ENCODE measurements at places on chromosomes 7 and 10.

DNA sequence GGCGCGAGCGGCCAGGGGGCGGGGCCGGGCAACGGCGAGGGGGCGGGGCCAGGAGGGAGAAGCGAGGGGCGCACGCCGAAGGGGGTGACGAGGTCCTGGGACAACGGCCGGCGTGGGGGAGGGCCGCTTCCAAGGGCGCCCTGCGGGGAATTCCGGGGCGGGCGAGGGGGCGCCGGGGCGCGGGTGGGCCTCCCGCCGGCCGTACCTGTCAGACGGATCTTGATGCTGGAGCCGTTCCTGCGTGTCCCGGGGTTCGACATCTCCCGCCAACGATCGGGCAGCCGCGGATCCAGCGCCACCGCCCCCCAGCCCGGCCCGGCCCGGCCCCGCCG, 421 bp downstream of the SMURF1 start:
- no peak for DNase-seq

- no peak for DNase-seq
Observed at GRCh38 chr10:18735711-18736110, 76.5 kb downstream of the ARL5B start.

DNA sequence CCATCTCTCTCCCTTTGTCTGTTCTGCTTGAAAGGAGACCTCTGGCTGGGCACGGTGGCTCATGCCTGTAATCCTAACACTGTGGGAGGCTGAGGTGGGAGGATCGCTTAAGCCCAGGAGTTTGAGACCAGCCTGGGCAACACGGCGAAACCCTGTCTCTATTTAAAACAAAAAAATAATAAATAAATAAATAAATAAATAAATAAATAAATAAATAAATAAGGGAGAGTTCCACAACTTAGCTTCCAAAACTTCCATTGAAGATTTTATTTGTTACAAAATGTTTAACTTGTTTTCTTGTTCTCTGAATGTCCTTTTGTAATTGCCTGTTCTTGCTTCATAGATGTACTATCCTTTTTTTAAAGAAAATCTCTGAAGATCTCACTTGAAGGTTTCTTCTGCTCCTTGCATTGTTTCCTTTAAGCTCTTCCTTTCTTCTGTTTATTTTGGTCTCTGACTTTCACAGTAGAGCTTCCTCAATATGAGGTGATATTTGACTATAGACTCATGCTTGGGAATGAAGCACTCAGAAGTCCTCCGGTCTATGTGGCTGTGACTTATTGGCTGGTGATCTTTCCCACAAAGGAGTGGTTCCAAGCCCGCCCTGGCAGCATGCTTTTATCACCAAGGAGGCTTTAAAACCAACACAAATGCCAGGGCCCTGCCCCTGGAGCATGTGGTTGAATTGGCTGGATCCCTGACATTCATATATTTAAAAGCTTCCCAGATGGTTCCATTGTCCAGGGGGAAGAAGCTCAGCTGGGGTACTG, 18.1 kb upstream of the NPTX2 start:
- DNase-seq = no peak

GRCh38 chr7:153507885-153508284, 544.3 kb upstream of the DPP6 start:
- DNase-seq = no peak

- DNase-seq = no peak
Observed at GRCh38 chr10:125083576-125083920, 76.8 kb downstream of the CTBP2 start.

DNA sequence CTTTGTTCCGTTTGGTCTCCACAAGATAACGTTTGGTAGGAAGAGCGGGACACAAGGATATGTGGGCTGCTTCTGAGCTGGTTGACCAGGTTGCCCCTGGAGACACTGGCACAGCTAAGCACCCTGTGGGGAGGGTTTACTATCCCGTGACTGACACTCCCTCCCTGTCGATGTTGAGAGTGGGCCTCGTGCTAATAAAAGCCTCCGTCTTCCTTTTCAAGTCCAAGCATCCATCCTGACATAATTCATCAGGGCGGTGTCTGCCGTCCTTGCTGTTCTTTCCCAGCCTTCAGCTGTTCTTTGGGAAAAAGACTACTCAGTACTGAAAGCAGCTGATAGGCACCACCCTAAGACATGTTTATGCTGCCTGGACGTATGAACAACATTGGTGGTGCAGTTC, 49.6 kb downstream of the SHH start:
- no peak for DNase-seq

- no peak for DNase-seq
Observed at GRCh38 chr10:9922126-9922870, 1095.4 kb upstream of the CELF2 start.

GRCh38 chr7:22447008-22447407, 53.0 kb downstream of the STEAP1B start:
- no peak for DNase-seq

- no peak for DNase-seq
Observed at GRCh38 chr10:51915031-51915542, 215.7 kb upstream of the CSTF2T start.

Measured in suppressor macrophage treated with lipopolysaccharide for 1 hour (primary cell).